Muscle of leg (tissue), 16 donors: ENCODE measurements at places on chromosomes 4 and X. TPM values are rescaled to one million over a fixed set of nuclear protein-coding genes. Genes with fewer than 3 reads are reported as not detected.

RBM47 gene
- polyA plus RNA-seq, result 1.7 TPM

MFAP3L gene
- polyA plus RNA-seq, result 2.5 TPM

DNA sequence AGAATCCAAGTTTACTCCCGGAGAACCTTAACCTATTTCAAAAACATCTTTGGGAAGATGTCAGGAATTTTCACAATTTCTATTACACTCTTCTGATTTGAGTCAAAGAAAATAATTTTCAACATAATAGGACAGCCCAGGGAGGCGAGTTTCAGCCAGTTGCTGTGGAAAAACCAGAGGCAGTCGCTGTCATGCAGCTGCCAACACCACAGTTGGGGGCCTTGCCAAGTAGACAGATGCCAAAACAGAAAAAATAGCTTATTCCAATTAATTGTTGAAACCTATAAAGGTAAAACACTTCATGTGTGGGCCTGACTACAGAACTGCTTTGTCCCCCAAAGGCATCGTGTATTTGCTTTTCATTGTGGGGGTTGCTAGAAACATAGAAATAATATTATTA is 225.8 kb downstream of the DMD start:
- DNase-seq, result peak; percentile 25

DNA sequence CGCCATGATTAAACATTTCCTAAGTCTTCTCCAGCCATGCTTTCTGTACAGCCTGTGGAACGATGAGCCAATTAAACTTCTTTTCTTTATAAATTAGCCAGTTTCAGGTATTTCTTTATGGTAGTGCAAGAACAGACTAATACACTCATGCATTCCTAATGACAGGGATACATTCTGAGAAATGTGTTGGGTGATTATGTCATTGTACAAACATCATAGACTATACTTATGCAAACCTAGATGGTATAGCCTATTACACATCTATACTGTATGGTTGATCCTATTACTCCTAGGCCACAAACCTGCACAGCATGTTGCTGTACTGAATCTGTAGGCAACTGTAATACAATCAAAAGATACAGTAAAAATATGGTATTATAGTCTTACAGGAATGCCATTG is 83.1 kb downstream of the ATOH1 start:
- DNase-seq, result no peak
